Activated effector memory CD4-positive, alpha-beta T cell treated with Interleukin-2 at 50 U/mL for 16 hours (primary cell): ENCODE measurements at places on chromosomes 2 and 18.

DNA sequence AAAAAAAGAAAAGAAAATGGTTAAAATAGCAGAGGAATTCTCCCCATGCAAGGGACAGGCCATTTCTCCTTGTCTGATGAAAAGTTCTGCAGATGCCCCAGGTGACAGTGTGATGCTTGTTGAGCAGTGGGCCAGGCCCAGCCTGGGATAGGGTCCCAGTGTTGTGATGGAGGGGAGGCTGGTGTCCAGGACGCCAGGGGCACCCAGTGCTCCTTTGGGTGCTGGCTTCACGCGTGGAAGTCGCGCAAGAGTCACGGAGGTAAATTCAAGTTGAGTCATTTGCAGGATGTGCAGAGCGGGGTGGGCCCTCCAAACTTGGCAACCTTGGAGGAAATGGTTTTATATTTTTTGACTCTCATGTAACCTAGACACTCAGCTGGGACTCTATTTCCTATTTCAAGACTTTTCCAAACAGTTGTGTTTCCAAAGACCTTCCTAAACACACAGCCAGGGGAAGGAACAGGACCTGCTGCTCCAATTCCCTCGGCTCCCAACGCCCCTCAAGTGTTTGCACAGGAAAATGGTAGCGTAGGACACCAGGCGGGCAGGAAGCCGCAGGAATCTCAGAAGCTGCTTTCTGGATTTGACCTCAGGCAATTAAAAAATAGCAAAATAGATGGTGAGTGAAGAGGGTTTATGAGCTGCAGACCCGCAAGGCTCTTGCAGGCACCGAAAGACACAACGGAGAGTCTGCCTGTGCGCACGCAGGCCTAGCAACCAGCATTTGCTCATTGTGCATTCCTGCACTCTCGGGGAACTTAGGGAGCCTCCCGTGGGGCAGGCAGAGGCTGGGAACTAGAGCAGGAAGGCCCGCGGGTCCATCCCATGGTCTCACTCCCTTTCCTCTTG lies 107.1 kb upstream of the ODC1 start:
- no peak for DNase-seq

DNA sequence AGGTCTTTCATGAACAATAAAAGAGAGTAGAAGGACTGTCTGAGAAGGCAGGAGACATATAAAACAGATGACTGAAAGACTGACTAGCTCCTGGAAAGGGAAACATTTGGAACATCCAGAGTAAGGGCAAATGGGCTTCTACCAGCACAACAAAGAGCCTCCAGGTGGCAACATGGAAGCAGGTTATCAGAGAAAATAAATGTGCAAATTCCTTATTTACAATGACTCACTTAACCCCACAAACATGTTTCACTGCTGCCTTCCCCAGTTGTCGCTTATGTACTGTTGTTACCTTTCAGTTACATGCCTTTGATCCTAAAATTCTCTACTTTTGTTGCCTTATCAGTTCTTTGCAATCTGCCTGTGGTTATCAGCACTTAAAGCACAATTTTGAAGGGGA lies 117.0 kb downstream of the HIBCH start:
- no peak for DNase-seq

GRCh38 chr2:71742953-71743601 lies 289.7 kb downstream of the DYSF start:
- no peak for DNase-seq

GRCh38 chr2:145323512-145323911 lies 803.6 kb upstream of the ZEB2 start:
- DNase-seq: no peak

- DNase-seq: no peak
These were observed 31.9 kb downstream of the ADI1 start for GRCh38 chr2:3487432-3487831.

DNA sequence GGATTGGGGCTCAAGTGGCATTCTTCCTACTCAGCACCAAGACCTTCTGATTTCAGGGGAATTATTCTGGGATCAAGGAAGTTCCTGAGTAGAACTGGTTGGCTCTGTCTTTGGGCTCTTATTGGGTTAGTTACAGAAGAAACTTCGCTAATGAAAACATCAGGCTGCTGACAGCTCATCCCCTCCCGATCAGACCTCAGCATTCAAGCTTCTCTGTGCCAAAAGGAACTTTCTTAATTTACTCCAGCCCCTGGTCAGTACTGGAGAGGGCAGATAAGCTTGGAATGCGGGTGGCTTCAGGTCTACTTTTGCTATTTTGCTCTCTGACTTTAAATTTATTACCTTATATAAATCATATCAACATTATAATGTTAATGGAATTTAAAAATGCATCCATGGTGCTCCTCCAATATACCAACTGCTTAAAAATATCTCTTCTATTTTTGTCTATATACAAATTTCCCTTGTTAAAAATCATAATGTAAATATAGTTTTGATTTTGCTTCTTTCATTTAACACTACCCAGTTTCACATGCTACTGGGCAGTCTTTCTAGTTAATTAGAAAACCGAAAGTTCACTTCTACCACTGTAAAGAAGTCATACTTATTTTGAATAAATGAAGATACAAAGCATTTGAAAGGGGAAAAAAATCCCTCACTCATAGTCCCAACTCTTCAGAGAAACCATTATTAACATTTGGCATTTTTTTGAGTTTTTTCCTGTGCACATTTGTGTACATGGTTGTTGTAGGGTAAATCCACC lies 34.4 kb downstream of the PCARE start:
- no peak for DNase-seq
